ENCODE measurements at places on chromosomes 12 and 14. TPM values are rescaled to one million over a fixed set of nuclear protein-coding genes. Genes with fewer than 3 reads are reported as not detected.
A peak's percentile ranks its signal among the peaks of the same experiment; 100 is the strongest.

DNA sequence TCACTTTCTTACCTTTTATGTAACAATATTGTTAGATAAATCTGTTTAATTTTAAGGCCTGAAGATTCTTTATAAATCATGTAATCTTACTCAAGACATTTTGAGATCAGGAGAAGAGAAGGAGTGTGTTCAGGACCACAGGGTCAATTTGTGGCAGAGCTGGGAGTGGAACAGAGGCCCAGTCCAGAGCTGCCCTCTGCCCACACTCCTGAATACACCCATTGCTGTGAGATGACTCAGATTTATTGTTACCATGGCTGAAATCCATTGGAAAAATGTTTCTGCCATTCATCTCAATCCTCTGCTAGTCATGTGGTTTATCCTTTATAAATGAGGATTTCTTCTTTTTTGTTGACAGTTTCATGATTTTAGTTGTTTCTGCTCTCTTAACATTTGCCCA, 100.5 kb upstream of the STXBP6 start:
- no peak overlapping the region for H3K4me3 ChIP-seq
- no peaks in the 10 kb centered on the region for H3K4me1 ChIP-seq
- no peaks in the 10 kb centered on the region for H3K27me3 ChIP-seq
- DNase-seq = no peak
- no peak overlapping the region for H3K27ac ChIP-seq
- H3K36me3 ChIP-seq = no peaks in the 10 kb centered on the region

- H3K36me3 ChIP-seq = no peaks in the 10 kb centered on the region
- no peak for DNase-seq
- no peaks in the 10 kb centered on the region for H3K27me3 ChIP-seq
- H3K4me3 ChIP-seq = no peak overlapping the region
- H3K27ac ChIP-seq = no peak overlapping the region
Measured at GRCh38 chr12:91506452-91506851, 323.8 kb upstream of the DCN start.

- H3K27ac ChIP-seq = no peak overlapping the region
- no peak overlapping the region for H3K4me3 ChIP-seq
- no peaks in the 10 kb centered on the region for H3K36me3 ChIP-seq
- H3K4me1 ChIP-seq = no peaks in the 10 kb centered on the region
Measured at GRCh38 chr12:54294152-54294952, 6.5 kb downstream of the NFE2 start.

DNA sequence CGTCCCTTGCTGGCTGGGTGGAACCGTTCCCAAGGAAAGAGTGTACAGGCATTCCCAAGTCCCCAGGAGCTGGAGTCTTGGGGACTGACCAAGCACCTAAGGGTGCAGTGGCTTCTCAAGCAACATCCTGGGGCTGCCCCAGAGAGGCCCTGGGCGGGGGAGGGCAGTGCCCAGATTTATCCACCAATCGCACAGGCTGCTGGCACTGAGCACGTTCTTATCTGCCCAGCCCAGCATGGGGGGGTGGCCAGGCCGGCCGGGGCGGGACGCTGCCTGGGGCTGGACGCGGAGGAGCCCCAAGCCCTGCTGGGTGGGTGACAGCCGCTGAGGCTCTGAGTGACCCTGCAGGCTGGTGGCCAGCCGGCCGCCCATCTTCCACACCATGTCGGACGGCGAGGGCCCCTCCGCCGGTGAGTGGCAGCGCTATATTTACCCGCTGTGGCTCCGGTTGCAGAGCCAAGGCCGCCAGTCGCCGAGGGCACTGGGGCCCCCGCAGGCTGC, 53.4 kb downstream of the CYP46A1 start:
- peak overlapping the region; percentile 81 for H3K4me3 ChIP-seq
- peaks cover 30% of the 10 kb centered on the region for H3K4me1 ChIP-seq
- no peak for DNase-seq

GRCh38 chr14:19729763-19730162, 13.6 kb upstream of the OR4Q3 start:
- no peaks in the 10 kb centered on the region for H3K4me1 ChIP-seq
- DNase-seq = no peak
- no peak overlapping the region for H3K27ac ChIP-seq
- H3K4me3 ChIP-seq = no peak overlapping the region
- no peaks in the 10 kb centered on the region for H3K27me3 ChIP-seq

DNA sequence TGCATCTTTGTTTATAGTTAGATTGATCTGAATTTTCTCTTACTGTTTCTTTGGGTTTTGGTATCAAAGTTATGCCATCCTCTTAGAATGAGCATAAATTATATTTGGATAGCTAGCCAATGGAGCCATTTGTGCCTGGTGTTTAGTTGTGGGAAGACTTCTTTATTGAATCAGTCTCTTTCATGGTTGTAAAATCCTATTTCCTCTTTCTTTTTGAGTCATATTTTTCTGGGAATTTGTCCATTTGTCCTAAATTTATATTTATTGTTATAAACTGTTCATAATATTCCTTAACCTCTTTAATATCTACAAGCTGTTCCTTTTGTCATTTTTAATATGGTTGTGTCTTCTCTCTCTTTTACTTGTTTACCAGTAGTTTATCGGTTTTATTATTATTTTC, 462.5 kb downstream of the AEBP2 start:
- H3K27me3 ChIP-seq = no peaks in the 10 kb centered on the region
- H3K4me3 ChIP-seq = no peak overlapping the region
- DNase-seq = no peak
- no peaks in the 10 kb centered on the region for H3K36me3 ChIP-seq
- peak overlapping the region; percentile 54 for H3K27ac ChIP-seq

GRCh38 chr14:68368850-68369249, 424.0 kb downstream of the ZFP36L1 start:
- no peak overlapping the region for H3K4me3 ChIP-seq
- H3K4me1 ChIP-seq = peaks cover 15% of the 10 kb centered on the region
- DNase-seq = no peak
- H3K36me3 ChIP-seq = no peaks in the 10 kb centered on the region
- no peaks in the 10 kb centered on the region for H3K27me3 ChIP-seq

DNA sequence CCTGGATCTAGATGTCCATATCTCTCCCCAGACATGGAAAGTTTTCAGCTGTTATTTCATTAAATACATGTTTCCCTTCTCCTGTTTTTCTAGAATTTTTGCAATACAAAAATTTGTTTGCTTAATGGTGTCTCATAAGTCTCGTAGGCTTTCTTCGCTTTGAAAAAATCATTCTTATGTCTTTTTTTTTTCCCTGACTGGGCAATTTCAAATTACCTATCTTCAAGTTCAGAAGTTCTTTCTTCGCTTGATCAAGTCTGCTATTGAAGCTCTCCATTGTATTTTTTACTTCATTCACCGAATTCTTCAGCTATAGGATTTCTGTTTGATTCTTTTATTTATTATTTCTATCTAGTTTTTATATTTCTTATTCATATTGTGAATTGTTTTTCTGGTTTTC, 130.2 kb upstream of the WSCD2 start:
- no peaks in the 10 kb centered on the region for H3K36me3 ChIP-seq
- H3K4me1 ChIP-seq = no peaks in the 10 kb centered on the region
- H3K27ac ChIP-seq = no peak overlapping the region
- no peaks in the 10 kb centered on the region for H3K27me3 ChIP-seq
- H3K4me3 ChIP-seq = no peak overlapping the region

- no peaks in the 10 kb centered on the region for H3K27me3 ChIP-seq
- H3K4me1 ChIP-seq = peaks cover 6% of the 10 kb centered on the region
- H3K4me3 ChIP-seq = peak overlapping the region; percentile 90
- DNase-seq = no peak
- H3K36me3 ChIP-seq = no peaks in the 10 kb centered on the region
Measured at GRCh38 chr14:64971491-64971942, 619 bp downstream of the RAB15 start.

GRCh38 chr14:25303934-25304333, 254.0 kb upstream of the STXBP6 start:
- no peak overlapping the region for H3K4me3 ChIP-seq
- DNase-seq = no peak
- no peak overlapping the region for H3K27ac ChIP-seq
- H3K4me1 ChIP-seq = no peaks in the 10 kb centered on the region
- H3K27me3 ChIP-seq = no peaks in the 10 kb centered on the region
- no peaks in the 10 kb centered on the region for H3K36me3 ChIP-seq

- H3K4me3 ChIP-seq = no peak overlapping the region
- DNase-seq = no peak
- no peak overlapping the region for H3K27ac ChIP-seq
- H3K4me1 ChIP-seq = no peaks in the 10 kb centered on the region
- H3K27me3 ChIP-seq = no peaks in the 10 kb centered on the region
- no peaks in the 10 kb centered on the region for H3K36me3 ChIP-seq
Measured at GRCh38 chr14:85234156-85235025, 295.6 kb upstream of the FLRT2 start.

DNA sequence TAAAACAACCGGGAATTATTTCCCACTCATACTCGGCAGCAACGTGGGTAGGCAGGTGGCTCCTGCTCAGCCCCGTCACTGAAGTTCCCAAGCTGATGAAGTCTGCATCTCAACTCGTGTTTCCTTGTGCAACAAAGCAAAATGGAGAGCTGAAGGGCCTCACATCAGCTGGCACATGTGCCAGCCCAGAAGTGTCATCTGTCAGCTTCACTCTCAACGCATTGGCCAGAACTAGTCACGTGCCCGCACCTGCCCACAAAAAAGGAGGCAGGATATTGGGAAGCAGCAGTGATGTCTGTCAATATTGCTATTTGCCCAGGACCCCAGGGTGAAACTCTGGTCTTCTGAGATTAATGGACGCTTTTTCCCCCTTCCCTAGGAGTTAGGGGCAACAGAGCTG, 344.0 kb downstream of the BCL11B start:
- no peak for DNase-seq
- H3K27ac ChIP-seq = no peak overlapping the region
- no peaks in the 10 kb centered on the region for H3K36me3 ChIP-seq
- peaks cover 11% of the 10 kb centered on the region for H3K4me1 ChIP-seq
- H3K27me3 ChIP-seq = no peaks in the 10 kb centered on the region

DNA sequence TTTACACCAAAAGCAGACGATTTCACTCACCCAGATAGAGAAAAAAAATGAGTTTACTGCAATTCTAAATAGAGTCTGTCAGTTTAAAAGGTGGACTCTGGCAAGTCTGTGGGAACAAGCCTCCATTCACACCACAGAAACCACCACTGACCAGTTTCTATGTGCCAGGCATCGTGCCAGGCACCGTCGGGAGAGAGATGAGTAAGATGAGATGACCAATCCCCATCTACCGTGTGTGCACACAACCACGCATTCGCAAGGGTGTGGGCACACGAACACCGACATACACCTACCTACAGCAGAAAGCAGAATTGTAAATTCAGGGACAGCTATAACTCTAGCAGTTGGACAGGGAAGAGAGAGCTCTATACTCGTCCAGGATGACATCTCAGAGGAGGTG, 58.3 kb downstream of the PRIMA1 start:
- no peaks in the 10 kb centered on the region for H3K4me1 ChIP-seq
- DNase-seq = no peak
- no peaks in the 10 kb centered on the region for H3K36me3 ChIP-seq
- no peaks in the 10 kb centered on the region for H3K27me3 ChIP-seq
- H3K4me3 ChIP-seq = no peak overlapping the region

GRCh38 chr14:35414365-35414764, 9.8 kb upstream of the NFKBIA start:
- H3K4me1 ChIP-seq = peaks cover 17% of the 10 kb centered on the region
- no peaks in the 10 kb centered on the region for H3K27me3 ChIP-seq
- no peaks in the 10 kb centered on the region for H3K36me3 ChIP-seq
- H3K27ac ChIP-seq = peak overlapping the region; percentile 78

DNA sequence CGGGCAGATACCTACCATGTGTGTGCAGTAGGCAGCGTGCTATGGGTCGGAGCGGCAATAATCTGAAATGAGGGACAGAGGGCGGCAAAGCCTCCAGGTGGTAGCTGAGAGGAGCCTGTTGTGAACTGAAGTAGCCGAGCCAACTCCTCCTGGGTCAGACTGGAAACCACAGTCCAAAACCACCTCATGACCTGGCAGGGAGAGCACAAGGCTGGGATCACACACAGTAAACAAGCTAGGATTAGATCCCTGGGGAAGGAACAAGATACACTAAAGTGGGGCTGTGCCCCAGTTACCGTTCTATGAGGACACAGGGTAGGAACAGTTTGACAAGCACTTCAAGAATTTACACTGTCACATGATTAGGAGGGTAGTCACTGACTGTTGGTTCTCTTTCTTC, 49.0 kb downstream of the AREL1 start:
- H3K4me3 ChIP-seq = no peak overlapping the region
- H3K4me1 ChIP-seq = peaks cover 28% of the 10 kb centered on the region
- DNase-seq = no peak
- H3K27ac ChIP-seq = peak overlapping the region; percentile 91
- H3K27me3 ChIP-seq = no peaks in the 10 kb centered on the region

DNA sequence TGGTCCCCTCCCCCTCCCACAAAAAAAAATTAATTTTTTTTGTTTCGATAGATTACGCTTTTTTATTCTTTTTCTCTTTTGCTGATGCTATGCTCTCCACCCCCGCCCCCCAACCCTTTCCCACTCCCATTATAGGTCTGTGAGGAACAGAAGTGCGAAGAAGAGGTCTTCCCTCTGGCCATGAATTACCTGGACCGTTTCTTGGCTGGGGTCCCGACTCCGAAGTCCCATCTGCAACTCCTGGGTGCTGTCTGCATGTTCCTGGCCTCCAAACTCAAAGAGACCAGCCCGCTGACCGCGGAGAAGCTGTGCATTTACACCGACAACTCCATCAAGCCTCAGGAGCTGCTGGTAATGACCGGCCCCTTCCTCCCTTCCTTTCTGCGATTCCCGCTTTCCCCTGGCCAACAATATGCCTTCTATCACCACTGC, 2.3 kb downstream of the CCND2 start:
- H3K36me3 ChIP-seq = peaks cover 19% of the 10 kb centered on the region
- peak overlapping the region; percentile 81 for H3K4me3 ChIP-seq
- peak overlapping the region; percentile 92 for H3K27ac ChIP-seq
- H3K4me1 ChIP-seq = peaks cover 35% of the 10 kb centered on the region
- no peaks in the 10 kb centered on the region for H3K27me3 ChIP-seq
- DNase-seq = no peak

DNA sequence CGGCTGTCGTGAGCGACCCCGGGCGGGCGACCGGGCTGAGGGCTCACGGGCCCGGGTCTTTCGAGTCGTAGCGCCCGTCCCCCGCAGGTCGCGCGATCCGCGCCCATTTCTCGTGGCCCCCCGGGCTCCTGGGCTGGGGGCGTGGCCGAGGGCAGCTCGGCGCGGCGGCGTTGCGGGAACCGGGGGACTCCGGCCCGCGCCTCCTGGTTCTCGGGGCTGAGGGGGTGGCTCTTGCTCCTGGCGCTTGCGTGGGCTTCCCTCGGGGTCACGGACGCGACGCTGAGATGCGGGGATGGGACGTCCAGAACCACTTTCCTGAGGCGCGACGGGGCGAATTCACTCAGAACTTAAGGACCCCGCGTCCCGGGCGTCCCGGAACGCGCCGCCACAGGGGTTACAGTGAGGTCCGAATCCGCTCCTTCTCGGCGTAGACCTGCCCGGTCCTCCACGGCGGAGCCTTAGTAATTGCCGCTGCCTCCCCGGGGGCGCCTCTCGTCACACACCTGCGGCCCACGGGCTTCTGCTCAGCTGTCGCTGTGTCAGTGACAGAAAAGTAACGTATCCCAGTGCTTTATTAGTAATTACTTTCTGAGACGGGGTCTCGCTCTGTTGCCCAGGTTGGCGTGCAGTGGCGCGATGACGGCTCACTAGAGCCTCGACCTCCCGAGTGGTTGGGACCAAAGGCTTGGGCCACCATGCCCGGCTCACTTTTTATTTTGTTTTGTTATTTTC, 606 bp downstream of the EP400 start:
- H3K4me3 ChIP-seq = peak overlapping the region; percentile 82
- no peaks in the 10 kb centered on the region for H3K36me3 ChIP-seq
- no peaks in the 10 kb centered on the region for H3K27me3 ChIP-seq

OTX2 gene
- not detected for total RNA-seq

NRIP2 gene
- total RNA-seq = 4.9 TPM

STON2 gene
- total RNA-seq = 10.4 TPM

PLEKHG7 gene
- total RNA-seq = not detected

Measured in thoracic aorta (tissue), 2 donors.